ENCODE measurements at places on chromosomes 7 and 10. TPM values are rescaled to one million over a fixed set of nuclear protein-coding genes. Genes with fewer than 3 reads are reported as not detected.

GRCh38 chr7:30770845-30771173, 408 bp upstream of the MINDY4 start:
- H3K27me3 ChIP-seq, result no peaks in the 10 kb centered on the region

DNA sequence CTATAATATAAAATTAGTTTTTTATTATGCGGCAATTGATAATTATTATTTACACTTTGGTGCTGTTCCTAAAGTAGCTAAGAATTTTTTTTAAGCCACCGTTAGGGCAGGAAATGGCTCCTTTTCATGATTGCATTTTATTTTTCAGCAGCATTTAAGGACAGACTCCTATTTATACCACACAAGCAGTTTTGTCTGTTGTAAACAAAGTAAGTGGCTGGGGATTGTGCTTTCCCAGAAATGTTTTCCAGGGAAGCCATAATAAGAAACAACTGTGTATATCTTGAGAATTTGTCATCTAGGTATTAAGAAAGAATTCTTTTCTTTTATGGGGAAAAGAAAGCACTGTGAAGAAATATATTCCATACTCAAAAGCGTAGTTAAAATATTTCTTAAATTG, 232.0 kb downstream of the VTI1A start:
- H3K27ac ChIP-seq, result no peak overlapping the region
- no peaks in the 10 kb centered on the region for H3K27me3 ChIP-seq
- H3K4me1 ChIP-seq, result no peaks in the 10 kb centered on the region
- no peak for DNase-seq
- H3K36me3 ChIP-seq, result peaks cover 7% of the 10 kb centered on the region

DNA sequence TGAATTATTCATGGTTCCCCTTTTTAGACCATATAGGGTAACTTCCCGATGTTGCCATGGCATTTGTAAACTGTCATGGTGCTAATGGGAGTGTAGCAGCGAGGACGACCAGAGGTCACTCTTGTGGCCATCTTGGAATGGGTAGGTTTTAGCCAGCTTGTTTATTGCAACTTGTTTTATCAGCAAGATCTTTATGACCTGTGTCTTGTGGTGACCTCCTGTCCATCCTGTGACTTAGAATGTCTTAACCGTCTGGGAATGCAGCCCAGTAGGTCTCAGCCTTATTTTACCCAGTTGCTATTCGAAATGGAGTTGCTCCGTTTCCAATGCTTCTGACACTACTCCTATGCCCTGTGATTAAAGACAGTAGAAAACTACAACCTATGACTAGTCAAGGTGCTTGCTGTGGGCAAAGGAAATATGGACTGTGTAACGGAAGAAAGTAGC, 18.8 kb upstream of the PAXIP1 start:
- no peaks in the 10 kb centered on the region for H3K36me3 ChIP-seq
- H3K4me3 ChIP-seq, result no peak overlapping the region
- H3K27ac ChIP-seq, result no peak overlapping the region

DNA sequence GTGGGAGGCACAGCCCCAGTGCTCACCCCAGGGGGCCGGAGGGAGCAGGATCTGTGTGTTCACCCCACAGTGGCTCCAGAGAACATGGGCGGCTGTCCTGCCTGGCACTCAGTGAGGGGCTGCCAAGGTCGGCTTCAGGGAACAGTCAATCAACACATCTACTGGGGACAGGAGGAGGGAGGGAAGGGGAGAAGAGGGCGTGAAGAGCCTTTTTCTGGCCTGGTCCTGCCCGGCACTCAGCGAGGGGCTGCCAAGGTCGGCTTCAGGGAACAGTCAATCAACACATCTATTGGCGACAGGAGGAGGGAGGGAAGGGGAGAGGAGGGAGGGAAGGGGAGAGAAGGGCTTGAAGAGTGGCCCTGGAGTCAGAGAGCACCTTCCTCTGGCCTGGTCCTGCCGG, 184.9 kb downstream of the ADARB2 start:
- no peak overlapping the region for H3K4me3 ChIP-seq
- H3K27ac ChIP-seq, result no peak overlapping the region
- H3K36me3 ChIP-seq, result no peaks in the 10 kb centered on the region
- no peaks in the 10 kb centered on the region for H3K4me1 ChIP-seq
- H3K27me3 ChIP-seq, result no peaks in the 10 kb centered on the region

Gene PNLIP
- 2.1 TPM for total RNA-seq

Gene OR2A7
- total RNA-seq, result 1.1 TPM

Gene ZNF239
- 3.1 TPM for total RNA-seq

DNA sequence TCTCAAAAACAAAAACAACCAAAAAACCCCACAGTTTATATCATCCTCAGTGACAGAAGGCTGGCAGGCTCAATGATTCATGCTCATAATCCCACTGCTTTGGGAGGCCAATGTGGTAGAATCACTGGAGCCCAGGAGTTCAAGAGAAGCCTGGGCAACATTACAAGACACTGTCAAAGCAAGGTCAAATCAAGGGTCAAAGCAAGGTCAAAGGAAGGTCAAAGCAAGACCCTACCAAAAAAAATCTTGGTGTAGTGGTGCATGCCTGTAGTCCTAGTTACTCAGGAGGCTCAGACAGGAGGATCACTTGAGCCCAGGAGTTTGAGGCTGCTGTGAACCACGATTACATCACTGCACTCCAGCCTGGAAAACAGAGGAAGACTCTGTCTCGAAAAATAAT, 14.2 kb upstream of the NPC1L1 start:
- no peaks in the 10 kb centered on the region for H3K36me3 ChIP-seq
- DNase-seq, result no peak
- H3K4me3 ChIP-seq, result no peak overlapping the region
- H3K27me3 ChIP-seq, result no peaks in the 10 kb centered on the region
- H3K27ac ChIP-seq, result no peak overlapping the region

- peaks cover 14% of the 10 kb centered on the region for H3K4me1 ChIP-seq
- H3K36me3 ChIP-seq, result no peaks in the 10 kb centered on the region
- H3K27me3 ChIP-seq, result no peaks in the 10 kb centered on the region
- peak overlapping the region; percentile 37 for H3K4me3 ChIP-seq
These were observed 176.5 kb downstream of the TCF7L2 start for GRCh38 chr10:113126229-113127201.

DNA sequence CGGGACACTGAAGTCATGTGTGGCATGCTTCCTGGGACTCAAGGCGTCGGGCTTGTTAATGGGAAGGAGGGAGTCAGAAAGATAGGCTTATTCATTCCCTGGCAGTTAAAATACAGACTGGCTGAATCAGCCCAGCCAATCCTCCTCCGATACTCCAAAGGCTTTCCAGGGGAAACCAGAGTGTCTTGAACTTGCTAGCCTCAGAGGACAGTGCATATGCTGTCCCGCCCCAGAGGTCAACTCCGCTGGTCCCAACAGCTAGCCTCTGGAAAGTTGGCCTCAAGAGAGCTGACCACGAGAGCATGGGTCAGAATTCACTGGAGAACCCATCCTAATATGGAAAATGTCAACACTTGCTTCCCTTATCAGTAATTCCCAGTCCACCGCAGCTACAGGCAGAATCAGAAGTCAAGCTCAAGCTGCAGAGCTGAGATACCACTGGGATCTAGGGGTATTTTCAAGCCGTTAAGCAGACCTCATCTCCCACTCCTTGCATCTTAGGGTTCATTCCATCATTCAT, 43.0 kb downstream of the ELMO1 start:
- DNase-seq, result no peak
- H3K4me1 ChIP-seq, result peaks cover 28% of the 10 kb centered on the region
- H3K27ac ChIP-seq, result no peak overlapping the region
- no peak overlapping the region for H3K4me3 ChIP-seq

GRCh38 chr10:46298477-46299285, 11.9 kb downstream of the ANTXRL start:
- H3K36me3 ChIP-seq, result no peaks in the 10 kb centered on the region

- H3K4me1 ChIP-seq, result no peaks in the 10 kb centered on the region
- no peaks in the 10 kb centered on the region for H3K36me3 ChIP-seq
- H3K27ac ChIP-seq, result no peak overlapping the region
These were observed 406.2 kb upstream of the LRRTM3 start for GRCh38 chr10:66519616-66520015.

Gene NPFFR1
- 5.7 TPM for total RNA-seq

- no peak overlapping the region for H3K4me3 ChIP-seq
- H3K36me3 ChIP-seq, result no peaks in the 10 kb centered on the region
- H3K27ac ChIP-seq, result no peak overlapping the region
- no peak for DNase-seq
- no peaks in the 10 kb centered on the region for H3K27me3 ChIP-seq
These were observed 38.0 kb downstream of the LIMK1 start for GRCh38 chr7:74121401-74122249.

- H3K4me1 ChIP-seq, result no peaks in the 10 kb centered on the region
- no peak overlapping the region for H3K4me3 ChIP-seq
- no peak overlapping the region for H3K27ac ChIP-seq
- DNase-seq, result peak; percentile 33
- H3K36me3 ChIP-seq, result no peaks in the 10 kb centered on the region
These were observed 15.4 kb downstream of the GPNMB start for GRCh38 chr7:23261843-23262452.

Gene LRRC18
- total RNA-seq, result not detected

Gene CALU
- 77.3 TPM for total RNA-seq

All from tibial nerve (tissue), 4 donors.